ENCODE measurements at places on chromosomes 6 and 20. TPM values are rescaled to one million over a fixed set of nuclear protein-coding genes. Genes with fewer than 3 reads are reported as not detected.

Gene CST5
- total RNA-seq: not detected

DNA sequence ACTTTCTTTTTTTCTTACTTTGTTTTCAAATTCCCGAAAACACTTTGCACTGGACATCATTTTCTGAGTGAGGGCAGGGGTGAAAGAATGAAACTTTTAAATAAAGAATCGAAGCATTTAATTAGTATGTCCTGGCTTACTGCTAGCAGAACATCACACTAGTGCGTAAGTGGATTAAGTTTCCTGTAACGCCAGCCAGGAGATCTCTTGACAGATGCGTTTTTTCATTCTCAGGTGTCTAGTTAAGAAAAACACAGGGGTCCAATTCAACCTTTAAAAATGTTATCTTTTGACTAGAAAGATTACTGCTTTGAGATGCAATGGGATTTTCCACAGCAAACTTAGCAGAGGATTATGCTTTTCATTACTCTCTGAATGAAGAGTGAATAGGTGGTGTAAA is 858.8 kb upstream of the EPHA7 start:
- no peak for DNase-seq

DNA sequence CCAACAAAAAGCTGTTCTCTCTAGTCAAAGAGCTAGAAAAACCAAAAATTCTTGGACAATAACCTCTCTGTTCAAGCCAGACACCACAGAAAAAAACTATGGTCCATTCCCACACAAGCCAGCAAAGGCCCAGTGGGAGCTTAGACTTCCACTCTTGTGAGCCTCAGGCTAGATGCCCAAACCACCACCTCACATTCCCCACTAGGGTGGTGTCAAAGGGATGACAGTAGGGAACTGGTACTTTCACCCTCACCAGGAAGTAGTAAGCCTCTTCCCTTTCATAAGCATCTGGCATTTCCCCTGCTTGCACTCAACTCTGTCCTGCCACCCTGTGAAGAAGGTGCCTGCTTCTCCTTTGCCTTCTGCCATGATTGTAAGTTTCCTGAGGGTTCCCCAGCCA is 58.4 kb upstream of the RNF217 start:
- no peak for DNase-seq

DNA sequence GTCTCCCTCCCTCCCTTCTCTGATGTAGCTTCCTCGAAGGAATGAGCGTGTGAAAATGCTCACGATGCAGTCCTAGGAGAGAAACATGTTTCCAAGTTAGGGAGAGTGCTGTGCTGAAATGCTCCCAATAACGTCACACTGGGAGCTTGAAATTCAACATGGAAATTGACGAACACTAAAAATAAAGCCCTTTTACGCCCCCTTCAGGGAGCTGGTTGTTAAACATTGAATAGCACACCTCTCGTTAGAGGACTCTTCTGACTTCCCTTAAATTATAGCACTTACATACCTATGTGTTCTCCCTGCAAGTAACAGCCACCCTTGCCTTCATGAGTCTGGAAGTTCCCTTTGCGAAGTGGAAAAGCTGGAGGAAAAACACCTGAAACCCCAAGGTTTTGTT is 88.6 kb downstream of the BFSP1 start:
- peak; percentile 49 for DNase-seq

- DNase-seq: no peak
Measured at GRCh38 chr20:35878113-35878625, 76.1 kb downstream of the SCAND1 start.

DNA sequence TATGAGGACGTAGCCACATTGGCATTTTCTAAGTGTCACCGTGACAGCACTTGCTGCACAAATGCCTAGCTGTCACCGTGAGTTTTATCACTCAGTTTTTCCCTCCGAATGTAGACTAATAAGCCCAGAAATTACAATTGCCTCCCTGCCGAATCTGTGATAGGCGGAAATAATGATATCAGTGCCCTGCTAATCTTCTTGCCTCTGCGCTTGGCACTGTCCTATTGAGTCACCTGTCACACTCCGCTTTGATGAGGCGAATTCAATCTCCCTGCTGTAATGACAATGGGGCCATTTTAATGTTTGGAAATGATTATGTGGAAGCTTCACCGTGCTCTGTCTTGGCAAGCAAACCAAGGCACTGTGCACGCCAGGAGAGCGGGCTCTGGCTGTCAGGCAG is 112.8 kb downstream of the LINC00237 start:
- DNase-seq: no peak

All from H9 (cell line).